ENCODE measurements at places on chromosomes 7 and 10.

DNA sequence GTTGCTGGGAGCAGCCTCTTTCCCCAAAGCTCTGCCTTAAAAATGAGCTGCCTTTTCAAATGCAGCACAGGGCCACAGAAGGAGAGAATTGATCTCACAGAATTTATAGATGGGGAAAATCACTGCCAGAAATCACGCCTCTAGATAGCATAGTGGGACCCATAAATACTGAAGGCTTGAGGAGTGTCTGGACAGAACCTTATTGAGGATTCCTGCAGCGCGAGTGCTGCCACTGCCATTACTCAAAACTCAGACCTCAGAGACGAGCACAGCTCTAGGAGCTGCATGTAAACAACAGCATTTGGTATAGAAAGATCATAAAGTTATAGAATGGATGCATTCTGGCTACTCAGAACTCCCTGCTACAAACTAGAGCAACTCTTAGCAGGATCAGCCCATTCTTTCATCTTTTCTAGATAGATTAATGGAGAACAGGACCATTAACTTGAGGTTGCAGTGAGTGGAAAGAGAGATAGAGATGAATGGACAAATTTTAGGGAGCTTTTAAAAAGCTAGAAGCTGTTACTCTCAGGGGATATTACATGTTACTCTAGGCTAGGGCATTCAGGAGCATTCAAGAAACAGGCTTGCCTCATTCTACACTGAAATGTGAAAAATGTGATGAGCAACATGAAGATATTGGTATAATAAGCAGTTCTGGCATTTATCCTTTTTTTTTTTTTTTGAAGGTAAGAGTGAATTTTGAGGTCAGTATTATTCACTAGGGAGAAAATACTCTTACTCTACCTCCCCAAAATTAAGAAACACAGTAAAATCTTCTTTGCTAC lies 267.2 kb upstream of the SLC26A5 start:
- DNase-seq: no peak

GRCh38 chr10:21732067-21732772 lies 198.2 kb downstream of the MLLT10 start:
- DNase-seq: peak; percentile 42

GRCh38 chr10:129136074-129136473 lies 331.0 kb upstream of the MGMT start:
- no peak for DNase-seq

DNA sequence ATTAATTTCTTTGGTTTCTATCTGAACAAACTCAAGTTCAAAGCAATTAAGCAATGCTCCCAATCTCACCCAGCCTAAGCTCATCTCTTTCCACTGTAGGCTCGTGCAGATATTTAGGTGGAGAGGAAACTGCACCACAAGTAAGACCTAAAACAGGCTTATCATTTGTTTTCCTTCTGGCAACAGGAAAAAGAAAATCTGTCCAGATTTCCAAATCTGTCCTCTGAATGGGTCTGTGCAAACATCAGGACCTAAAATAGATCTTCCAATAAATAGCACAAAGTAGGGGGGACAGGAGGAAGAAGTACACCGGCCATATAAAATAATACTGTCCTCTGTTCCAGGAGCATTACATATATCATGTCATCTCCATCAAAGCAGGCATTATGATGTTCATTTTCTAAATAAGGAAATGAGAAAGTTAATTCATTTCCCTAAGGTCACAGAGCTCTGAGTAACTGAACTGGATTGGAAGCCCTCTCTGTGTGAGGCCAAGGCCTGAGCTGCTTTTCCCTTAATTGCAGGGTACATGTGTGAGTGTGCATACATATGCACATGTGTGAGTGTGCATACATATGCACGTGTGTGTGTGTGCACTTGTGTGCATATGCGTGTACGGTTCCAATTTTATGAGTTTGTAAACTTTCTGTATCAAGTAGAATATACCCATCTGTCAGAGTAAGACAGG lies 92.8 kb upstream of the PARD3 start:
- no peak for DNase-seq

DNA sequence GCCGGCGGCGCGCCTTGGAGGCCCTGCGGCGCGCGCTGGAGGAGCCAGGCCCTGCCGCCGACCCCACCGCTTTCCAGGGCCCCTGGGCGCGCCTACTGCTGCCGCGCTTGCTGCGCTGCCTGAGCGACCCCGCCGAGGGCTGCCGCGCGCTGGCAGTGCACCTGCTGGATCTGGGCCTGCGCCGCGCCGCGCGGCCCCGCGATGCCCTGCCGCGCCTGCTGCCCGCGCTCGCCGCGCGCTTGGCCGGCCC lies 280 bp downstream of the DNAAF5 start:
- DNase-seq: no peak

DNA sequence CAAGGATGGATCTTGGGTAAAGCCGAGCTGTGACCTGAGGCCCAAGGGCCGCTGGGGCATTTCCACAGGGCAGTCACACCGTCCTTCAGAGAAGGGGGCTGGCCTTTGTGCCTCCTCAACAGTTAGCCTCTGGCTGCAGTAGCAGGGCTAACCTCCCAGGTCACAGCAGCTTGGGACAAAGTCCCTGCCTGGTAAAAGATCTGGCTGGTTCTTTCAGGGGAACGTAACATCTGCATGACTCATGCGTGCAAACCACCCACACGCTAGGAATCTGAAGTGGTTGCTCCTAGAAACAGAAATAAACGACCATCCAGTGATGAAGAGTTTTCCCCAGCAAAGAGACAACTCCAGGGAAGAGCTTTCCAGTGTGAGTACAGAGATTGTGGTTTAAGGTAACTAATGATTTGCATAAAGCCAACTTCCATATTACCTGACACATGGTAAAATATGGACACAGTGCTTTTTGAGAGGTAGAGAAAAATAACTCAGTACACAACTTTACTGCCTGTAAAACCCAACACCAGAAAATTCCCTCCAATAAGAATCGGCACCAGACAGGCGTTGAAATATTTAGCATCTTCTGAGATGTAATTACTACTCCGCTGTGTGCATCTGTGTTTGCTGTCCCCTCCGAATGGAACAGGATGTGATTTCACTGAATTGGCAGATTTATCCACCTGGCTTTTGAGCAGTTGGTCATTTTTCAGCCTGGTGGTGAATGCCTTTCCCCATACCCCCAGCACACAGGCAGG lies 84.9 kb upstream of the ADRB1 start:
- DNase-seq: peak; percentile 65

GRCh38 chr7:151822541-151823181 lies 54.3 kb downstream of the PRKAG2 start:
- DNase-seq: no peak

GRCh38 chr10:1548596-1548995 lies 188.7 kb downstream of the ADARB2 start:
- DNase-seq: no peak

DNA sequence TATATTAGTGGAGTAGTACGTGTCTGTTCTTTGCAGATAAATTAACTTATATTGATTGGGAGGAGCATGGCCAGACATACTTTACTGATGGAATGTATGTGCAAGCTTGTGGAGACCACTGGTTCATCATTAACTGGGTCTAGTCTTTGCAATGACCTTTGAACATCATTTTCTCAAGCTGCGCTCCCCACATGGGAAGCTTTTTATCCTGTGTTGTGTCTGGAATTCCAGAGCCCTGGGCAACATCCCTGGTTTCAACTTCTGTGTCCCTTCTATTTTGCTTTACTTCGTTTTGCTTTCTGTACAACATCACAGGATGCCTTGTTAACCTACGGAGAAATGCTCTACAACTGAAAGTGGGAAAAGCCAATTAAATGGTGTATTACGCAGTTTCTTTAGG lies 38.3 kb downstream of the MACROH2A2 start:
- DNase-seq: no peak

- no peak for DNase-seq
Observed at GRCh38 chr7:1533255-1533546, 2.7 kb downstream of the MAFK start.

GRCh38 chr7:26011039-26011696 lies 140.8 kb upstream of the NFE2L3 start:
- DNase-seq: no peak

- DNase-seq: no peak
Observed at GRCh38 chr10:16292366-16292765, 144.4 kb upstream of the PTER start.

GRCh38 chr7:87100326-87100725 lies 40.9 kb upstream of the ELAPOR2 start:
- no peak for DNase-seq

DNA sequence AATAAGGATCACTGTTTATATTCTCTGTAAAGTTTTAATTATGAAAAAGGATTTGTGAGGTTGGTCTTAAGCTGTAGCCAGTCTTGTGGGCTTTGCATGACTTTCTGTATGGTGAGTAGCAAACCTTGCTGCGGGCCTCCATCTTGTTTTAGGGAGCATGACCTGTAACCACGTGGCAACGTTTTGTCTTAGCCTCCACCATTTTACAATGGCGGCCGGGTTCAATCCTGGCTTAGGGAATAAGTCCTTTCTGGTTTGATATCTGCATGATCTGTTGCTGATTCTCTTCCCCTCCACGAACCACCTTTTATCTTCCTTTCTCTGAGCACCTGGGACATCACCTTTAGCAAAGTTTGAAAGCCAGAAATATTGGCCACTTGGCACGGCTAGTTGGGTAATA lies 32.5 kb upstream of the OPTN start:
- no peak for DNase-seq

Measured in AG09309 (cell line).